ENCODE measurements at places on chromosomes 12 and 14.
A peak's percentile ranks its signal among the peaks of the same experiment; 100 is the strongest.

- DNase-seq, result peak; percentile 18
Observed at GRCh38 chr12:2960390-2960956, 1.3 kb downstream of the TEAD4 start.

DNA sequence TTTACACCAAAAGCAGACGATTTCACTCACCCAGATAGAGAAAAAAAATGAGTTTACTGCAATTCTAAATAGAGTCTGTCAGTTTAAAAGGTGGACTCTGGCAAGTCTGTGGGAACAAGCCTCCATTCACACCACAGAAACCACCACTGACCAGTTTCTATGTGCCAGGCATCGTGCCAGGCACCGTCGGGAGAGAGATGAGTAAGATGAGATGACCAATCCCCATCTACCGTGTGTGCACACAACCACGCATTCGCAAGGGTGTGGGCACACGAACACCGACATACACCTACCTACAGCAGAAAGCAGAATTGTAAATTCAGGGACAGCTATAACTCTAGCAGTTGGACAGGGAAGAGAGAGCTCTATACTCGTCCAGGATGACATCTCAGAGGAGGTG, 58.3 kb downstream of the PRIMA1 start:
- DNase-seq, result peak; percentile 41

DNA sequence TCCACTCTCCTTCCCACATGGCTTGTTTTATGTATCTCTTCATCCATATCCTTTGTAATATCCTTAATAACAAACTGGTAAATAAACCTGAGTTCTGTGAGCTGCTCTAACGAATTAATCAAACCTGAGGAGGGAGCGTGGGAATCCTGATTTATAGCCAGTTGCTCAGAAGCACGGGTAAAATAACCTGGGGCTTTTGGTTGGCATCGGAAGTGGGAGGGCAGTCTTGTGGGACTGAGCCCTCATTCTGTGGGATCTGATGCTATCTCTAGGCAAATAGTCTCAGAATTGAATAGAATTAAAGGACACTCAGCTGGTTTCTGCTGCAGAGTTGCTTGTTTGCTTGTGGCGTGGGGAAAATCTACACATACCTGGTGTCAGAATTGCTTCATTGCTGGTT, 17.5 kb upstream of the LDHB start:
- DNase-seq, result no peak

DNA sequence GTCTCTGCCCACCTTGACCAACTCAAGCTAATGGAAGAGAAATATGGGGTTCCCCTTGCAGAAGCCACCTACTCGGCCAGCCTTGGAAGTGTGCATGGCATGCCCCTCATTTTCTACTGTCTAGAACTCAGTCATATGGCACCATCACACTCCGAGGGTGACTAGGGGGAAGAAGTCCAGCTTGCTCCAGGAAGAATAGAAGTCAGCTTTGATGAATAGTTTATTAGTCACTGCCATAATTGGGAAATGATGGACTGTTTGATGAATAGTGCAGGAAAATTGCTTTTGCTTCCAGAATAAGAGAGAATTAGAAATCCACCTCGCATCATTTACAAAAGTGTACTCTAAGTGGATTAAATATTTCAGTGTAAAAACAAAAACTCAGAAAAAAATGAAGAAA, 1030.6 kb downstream of the VRK1 start:
- DNase-seq, result no peak

DNA sequence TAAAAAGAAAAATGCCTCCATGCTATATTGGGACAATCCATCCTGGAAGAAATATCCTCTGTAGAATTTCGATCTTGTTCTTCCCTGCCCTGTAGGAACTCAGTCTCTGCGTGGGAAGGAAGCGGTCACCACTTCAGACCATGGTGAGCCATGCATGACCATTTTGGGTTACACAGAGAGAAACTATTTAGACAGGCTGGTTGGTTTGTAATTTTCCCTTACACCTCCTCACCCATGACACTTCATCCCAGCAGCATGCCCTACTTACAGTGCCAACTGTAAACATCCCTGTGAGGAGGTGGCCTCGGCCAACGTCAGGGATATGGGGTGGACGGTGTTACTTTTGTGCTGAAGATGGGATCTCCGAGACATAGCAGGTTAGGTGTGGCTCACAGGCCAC, 121.4 kb downstream of the SMOC1 start:
- peak; percentile 71 for DNase-seq

GRCh38 chr12:14828892-14829291, 14.4 kb downstream of the ART4 start:
- no peak for DNase-seq

DNA sequence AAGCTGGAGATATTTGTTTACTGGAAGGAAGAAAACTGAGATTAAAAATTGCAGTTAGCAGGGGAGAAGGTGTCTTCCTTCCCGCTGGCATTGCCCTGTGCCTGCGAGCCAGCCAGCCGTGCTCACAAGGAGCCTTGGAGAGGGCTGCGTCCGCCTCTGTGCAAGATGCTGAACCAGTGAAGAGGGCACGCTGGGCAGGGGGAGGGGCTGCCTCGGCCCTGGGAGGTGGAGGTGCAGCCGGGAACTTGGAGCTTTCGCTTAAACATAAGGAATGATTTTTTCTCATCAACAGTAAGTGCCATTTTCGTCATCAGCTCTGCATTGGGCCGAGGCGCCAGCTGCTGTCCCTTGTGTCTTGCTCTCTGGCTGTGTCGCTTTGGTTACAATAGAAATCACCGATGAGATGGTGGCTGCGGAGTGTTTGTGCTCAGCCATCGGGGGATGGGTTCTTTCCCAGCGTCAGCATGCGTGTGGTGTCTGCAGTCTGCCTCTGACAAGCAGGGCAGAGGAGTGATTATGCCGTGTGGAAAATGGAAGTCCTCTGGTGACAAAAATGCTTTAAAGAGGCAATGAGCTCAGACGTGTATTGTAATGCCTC, 97.3 kb downstream of the ESR2 start:
- DNase-seq, result no peak

- no peak for DNase-seq
Observed at GRCh38 chr12:54405573-54405972, 13.5 kb downstream of the ITGA5 start.

DNA sequence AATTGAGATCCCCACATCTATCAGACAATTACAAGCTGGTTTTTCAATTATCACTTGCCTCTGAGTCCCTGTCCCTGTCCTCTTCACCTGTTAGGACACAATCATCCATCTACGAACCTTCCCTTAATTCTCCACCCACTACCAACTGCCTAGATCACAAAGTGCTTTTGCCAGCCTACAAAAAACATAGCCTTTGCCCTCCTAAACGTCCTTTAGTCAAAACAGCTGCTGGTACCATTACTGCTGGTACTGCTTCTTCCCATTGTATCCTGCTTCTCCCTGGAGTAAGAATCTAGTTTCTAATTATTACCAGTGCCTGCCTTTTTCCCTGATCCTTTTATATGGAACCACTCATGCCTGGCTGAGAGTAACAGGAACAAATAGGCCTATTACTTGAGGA, 82.1 kb downstream of the CPNE8 start:
- DNase-seq, result no peak

GRCh38 chr12:19431407-19432308, 7.6 kb upstream of the AEBP2 start:
- no peak for DNase-seq
